KBM-7 (cell line): ENCODE measurements at places on chromosomes 13 and 19.

- DNase-seq = peak; percentile 23
Observed at GRCh38 chr13:33543631-33544265, 258.2 kb upstream of the STARD13 start.

- no peak for DNase-seq
Observed at GRCh38 chr13:112898621-112899280, 70.3 kb upstream of the MCF2L start.

- no peak for DNase-seq
Observed at GRCh38 chr19:35257113-35257461, 8.3 kb downstream of the LSR start.

GRCh38 chr13:21929400-21929799 is 258.5 kb downstream of the FGF9 start:
- DNase-seq = no peak

GRCh38 chr13:98065468-98065867 is 77.4 kb upstream of the FARP1 start:
- DNase-seq = no peak

DNA sequence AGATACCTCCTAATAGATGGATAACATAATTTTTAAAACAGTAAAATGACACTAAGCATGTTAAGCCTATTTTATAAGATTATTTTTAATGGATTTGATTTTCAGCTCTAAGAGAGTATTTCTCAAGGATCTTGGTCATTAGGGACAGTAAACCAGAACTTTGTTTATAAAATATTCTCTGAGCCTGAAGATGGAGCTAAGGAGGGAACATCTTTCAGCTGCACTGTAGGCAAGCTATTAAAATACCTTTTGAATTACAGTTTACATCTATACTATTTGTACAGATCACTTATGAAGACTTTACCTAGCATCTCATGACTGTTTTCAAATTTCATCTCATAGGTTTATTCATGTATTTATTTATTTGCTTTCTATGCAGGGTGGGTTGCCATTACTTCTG is 345.3 kb downstream of the MYO16 start:
- no peak for DNase-seq

GRCh38 chr13:44732503-44733098 is 156.5 kb upstream of the TSC22D1 start:
- no peak for DNase-seq

- no peak for DNase-seq
Observed at GRCh38 chr19:21586311-21587116, 81.1 kb downstream of the ZNF429 start.

DNA sequence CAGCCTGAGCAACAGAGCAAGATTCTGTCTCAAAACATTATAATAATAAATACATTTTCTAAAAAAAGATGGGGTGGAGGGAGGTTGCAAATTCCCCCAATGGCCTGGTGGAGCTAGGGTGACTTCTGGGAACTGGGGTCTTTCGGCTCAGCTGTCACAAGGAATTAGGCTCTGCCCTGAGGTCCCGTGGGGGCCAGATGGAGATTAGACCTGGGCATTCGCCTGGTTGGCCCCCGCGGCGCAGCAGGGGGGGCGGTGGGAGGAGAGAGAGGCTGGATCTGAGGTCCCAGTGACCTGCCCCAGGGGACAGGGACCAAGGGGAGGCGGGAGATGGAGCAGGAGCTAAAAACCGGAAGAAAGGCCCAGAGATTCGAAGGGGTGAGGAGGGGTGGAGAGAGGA is 14.8 kb downstream of the FUT6 start:
- DNase-seq = no peak

GRCh38 chr19:28920269-28921066 is 292.5 kb downstream of the UQCRFS1 start:
- DNase-seq = no peak

- no peak for DNase-seq
Observed at GRCh38 chr19:19057317-19057716, 6.5 kb upstream of the SLC25A42 start.

DNA sequence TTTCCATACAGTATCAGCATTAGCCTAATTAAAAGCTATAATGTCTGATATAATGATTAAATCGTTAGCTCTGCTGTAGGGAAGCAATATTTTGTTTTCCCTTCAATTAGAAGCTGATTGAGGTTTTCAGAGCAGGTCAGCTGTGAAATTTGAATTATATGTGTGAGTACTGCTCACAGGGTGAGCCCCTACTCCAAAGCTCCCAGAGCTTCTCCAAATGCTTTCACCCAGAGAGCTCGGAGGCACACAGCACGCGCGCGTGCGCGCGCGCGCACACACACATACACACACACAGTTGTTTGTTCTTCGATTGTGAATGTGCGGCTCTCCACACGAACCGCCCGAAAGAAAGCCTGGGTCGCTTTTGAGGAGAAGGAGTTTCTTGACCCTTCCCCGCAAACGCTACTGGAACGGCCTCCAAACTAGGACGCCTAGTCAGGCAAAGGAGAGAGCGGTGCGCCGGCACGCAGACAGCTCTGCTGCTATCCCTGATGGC is 4.8 kb upstream of the SOX1 start:
- no peak for DNase-seq

GRCh38 chr13:21616205-21616866 is 12.4 kb upstream of the MICU2 start:
- DNase-seq = no peak

GRCh38 chr13:23349161-23349897 is 84.2 kb downstream of the SACS start:
- DNase-seq = no peak

DNA sequence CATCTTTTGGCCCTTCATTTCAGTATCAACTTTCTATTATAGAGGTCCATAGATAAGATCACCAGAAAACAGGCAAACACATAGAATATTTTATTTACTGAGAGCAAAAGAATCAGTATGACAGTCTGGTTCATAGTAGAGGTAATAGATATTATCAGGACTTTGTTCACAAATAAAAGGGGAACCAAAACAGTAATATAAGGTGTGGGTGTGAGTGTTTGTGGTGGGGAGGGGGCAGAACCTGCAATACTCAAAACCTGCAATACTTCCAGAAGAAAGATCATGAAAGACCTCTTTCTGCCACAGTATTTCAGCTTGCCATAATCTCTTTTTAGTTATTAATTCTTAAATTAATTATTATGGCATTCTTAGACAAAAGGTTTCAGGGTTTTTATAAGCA is 578.7 kb upstream of the SLITRK1 start:
- DNase-seq = no peak

- peak; percentile 69 for DNase-seq
Observed at GRCh38 chr19:18440415-18440877, 2.5 kb upstream of the ISYNA1 start.

GRCh38 chr13:110037925-110038573 is 251.7 kb upstream of the IRS2 start:
- no peak for DNase-seq

DNA sequence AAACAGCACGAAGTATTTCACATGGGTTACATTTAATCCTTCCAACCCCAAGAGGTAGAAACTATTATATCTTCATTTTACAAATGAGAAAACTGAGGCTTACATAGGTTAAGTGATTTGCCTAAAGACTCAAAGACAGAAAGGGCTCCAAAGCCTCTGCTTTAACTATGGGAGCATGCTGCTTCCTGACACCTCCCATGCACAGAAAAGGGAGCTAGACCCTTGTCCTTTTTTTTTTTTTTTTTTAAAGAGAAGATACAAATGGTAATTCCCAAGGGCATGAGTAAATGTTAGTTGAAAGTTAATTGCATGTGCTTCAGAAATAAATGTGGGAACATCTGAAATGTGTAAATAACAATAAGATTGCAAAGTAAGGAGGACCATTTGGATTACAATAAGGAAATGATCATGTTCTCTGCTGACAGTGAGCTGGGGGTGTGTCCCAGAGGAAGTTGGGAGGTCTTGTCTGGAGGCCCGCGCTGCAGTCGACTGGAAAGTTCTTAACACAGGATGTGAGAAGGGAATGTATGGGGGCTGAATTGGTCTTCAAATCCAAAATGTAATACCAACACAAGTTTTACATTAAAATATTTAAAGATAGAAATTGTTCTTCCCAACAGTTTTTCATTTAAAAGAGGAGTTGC is 500.3 kb downstream of the KLF12 start:
- no peak for DNase-seq

DNA sequence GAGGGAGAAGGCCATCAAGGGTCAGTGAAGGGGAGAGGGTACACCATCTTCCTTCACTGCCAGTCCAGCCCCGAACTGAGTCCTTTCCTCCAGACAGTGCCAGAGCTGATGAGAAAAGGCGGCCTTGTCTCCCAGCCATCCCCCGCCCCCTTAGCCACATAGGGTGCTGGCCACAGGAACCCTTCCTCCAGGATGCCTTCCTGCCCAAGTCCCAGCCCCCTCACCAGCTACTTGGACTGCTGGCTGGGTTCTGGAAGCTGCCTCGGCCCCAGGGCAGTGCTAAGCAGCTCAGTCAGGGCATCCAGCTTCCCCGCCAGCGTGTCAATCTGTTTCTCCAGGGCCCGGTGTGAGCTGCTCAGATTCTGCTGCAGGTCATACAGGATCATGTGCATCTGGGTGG is 12.6 kb upstream of the SMG9 start:
- no peak for DNase-seq

DNA sequence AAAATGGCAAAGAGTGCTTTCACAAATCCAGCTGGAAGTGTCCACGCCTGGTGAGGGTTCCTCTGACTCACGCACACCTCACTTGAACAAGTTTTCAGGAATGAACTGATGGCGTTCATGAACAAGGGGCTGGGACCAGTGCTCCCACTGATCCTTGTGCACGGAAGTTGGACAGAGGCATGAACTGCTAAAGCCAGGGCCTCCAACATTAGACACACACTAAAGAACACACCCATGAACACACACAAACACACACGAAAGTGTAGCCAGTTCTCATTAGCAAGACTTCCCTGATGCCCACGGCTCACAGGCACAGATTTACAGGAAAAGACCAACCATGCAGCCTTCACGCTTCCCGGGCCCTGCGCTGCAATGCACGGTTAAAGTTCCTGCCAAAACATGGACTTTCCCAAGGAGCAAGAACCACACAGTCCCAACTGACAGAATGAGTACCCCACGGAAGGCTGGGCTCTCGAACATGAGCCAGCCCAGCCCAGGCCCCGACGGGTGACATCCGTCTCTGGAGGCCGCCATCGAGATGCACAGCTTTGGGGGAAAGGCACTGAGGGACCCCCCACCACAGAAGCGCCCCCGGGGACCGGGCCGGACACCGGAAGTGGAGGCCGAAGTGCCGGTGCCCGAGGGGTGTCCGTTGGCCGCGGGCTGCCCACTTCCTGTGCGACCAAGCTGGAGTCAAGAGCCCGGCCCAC is 808 bp downstream of the DNMT1 start:
- DNase-seq = peak; percentile 34

- DNase-seq = no peak
Observed at GRCh38 chr19:28289295-28290063, 923.5 kb downstream of the UQCRFS1 start.

DNA sequence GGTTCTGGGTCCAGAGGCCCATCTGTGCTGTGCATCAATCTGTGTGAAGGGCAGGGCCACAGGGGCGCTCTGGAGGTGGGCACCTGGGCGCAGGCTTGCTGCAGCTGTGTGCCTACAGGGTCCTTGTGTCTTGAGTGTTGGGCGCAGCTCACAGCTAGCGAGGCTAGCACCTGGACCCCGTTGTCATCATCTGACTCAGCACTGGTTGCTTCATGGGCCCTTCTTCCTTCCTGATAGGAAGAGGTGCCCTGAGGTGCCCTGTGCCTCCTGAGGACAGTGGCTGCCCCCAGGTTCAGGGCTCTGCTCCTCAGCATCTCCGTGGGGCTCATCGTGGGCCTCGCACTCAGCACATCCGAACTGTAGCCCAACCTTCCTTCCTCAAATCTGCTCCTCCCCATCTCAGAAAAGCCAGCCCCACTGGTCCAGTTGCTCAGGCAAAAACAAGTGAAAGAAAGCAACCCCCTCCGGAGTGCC is 54.8 kb downstream of the GATAD2A start:
- DNase-seq = no peak

DNA sequence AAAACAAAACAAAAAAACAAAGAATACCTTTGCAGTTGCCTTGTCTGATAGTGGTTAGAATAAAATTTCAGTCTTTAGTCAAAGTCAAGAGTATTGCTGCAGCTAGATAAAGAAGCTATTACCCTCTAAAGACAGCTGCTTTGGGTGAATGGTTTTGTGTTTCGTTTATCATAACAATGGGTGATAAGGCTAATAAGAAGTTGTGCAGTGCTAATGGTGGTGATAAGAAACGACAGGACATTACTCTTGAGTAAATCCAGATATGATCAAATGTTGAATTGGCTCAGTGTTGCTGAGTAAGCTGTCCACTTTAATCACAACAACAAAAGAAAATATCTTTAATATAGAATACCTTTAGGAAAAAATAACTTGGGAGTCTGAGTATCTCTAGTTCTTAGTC is 1825.3 kb downstream of the SLITRK5 start:
- DNase-seq = no peak

GRCh38 chr13:43804461-43805070 is 17.8 kb upstream of the ENOX1 start:
- peak; percentile 54 for DNase-seq

DNA sequence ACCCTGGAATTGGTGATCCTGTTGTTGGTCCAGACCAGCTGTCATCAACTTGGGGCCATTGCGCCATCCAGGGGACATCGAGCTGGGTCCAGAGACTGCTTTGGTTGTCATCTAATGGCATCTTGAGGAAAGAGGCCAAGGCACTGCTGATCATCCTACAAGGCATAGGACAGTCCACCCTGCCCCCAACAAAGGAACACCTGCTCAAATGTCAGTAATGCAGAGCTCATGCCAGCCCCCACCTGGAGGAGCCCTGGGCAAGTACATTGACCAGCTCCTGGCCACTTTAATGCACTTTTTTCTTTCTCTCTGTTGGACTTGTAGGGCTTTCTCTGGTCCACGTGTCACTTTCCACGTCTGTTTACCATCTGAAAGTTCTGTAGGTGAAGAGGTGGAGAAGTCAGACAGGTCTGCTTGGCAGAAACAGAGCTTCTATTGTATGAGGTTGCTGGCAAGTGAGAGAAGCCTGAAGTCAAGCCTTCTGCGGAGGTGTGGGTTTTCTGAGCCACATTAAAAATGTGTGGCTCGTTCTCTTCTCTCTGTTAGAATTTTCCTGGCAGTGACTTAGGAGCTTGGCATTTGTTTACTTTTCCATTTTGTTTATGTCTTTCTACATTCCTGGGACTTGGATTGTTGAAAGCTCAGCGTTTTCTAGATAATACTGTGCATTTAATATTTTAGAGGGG is 124.0 kb upstream of the RNF113B start:
- no peak for DNase-seq

GRCh38 chr19:49911381-49912145 is 14.9 kb upstream of the IL4I1 start:
- DNase-seq = peak; percentile 55

DNA sequence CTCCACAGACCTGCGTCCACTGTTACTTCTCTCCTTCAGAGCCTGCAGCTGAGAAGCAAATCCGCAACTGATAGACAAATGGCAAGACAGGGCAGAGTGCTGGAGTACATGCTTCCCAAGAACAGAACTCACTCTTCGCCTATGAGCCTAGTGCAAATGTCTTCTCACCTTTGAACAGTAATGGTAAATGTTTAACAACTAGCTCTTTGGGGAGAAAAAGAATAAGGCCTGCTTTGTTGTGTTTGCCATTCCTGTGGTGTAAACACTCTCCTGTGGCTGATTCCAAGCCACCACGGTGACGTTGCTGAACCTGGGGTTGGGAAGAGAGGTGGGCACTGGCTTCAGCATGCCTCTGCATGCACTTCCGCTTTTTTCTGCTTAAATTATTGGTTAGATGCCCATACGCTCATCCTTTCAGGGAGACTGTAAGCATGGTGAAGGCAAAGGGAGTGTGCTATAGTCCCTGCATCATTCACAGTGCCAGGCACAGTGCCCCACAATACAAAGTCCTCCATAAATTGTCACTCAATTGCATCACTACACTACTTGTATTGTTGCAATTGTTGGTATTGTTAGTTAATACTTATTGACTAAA is 28.1 kb upstream of the GTF3A start:
- no peak for DNase-seq

- peak; percentile 73 for DNase-seq
Observed at GRCh38 chr19:45125975-45126493, 33.1 kb downstream of the PPP1R37 start.
